ENCODE measurements at places on chromosomes 1 and 21.

DNA sequence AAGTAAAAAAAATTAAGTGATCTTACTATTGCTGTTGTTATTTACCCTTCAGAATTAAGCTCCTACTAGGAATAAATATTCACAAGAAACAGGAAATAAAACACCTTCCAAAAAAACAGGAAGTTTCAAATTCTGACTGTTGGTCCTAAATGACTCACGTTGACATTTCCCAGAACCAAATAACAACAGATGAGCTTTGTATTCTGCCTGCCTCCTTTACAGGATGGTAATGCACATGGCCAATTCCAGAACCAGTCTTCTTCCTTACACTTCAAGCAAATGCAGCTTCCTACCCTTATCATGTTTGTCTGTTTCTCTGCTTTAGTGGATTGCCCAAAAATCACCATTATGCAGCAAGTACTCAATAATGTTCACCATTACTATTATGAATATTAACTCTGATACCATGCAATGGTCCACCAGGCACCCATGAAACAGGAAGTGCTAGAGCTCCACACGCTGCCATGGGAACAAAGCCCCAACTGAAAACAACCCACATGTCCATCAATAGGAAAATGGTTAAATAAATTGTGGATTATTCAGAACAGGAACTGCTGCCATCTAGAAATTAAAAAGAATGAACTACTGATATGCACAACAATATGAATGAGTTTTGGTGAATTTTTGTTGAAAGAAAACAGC is 8.9 kb downstream of the CASP9 start:
- DNase-seq = no peak

DNA sequence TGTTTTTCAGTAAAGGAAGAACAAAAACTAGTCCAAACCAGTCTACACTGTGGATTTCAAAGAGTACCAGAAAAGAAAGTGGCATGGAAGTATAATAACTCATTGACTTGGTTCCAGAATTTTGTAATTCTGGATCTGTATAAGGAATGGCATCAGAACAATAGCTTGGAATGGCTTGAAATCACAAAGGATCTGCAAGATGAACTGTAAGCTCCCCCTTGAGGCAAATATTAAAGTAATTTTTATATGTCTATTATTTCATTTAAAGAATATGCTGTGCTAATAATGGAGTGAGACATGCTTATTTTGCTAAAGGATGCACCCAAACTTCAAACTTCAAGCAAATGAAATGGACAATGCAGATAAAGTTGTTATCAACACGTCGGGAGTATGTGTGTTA is 21.3 kb downstream of the CHODL start:
- no peak for DNase-seq

DNA sequence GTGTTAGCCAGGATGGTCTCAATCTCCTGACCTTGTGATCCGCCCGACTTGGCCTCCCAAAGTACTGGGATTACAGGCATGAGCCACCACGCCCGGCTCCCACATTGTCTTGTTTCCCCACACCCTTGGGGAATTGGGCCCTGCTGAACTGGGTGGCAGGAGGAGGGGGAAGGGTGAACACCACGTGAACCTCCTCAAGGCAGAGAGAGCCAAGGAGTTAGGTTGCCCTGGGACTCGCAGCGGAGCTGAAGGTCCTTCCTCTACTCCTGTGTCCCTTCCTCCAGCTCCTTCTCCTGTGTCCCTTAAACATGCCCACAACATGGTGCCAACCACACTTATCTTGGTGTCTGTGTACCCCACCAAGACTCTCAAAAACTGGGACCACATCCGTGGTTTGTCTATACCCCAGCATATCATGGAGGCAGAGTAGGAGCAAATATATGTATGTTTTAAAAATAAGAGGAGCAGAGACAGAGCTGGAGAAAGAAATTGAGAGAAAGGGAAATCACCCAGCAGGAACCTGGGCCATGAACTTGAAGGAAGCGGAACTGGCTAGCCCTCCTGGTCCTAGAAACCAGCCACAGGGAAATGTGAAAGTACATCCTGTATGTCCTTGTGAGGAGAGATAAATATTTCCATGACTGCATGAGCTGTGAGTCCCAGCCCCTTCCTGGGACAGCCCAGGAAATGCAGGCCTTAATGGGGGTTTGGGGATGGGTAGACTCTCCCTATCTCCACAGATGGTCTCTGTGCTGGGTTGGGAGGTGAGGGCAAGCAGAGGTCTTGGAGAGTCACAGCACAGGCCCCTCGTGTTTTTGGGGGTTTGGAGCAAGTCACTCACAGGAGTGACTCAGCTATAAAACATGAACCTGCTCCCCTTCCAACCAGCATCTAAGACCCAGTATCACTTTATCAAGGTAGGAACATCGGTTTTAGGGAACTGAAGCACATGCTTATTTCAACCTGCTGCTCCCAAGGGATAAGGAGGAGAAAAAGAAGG is 9.4 kb upstream of the TAL1 start:
- no peak for DNase-seq

DNA sequence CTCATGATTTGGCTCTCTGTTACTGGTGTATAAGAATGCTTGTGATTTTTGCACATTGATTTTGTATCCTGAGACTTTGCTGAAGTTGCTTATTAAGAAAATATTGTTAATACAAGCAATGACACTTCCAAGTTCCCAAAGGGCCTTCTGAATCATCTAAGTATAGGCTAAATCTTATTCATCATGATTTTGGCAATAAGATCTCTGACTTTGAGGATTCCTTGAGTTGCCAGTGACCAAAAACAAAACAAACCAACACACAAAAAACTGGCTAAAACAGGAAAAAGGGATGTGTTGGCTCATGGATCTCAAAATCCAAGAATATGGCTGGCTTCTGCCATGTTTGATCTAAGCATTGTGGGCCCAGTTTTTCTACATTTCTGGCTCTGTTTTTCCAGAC is 163.4 kb downstream of the HHIPL2 start:
- DNase-seq = no peak

- DNase-seq = no peak
Observed at GRCh38 chr1:235127732-235128455, 743 bp downstream of the TOMM20 start.

All from astrocyte of the cerebellum (primary cell).